ENCODE measurements at places on chromosomes 11 and 22.

- DNase-seq: no peak
Observed at GRCh38 chr11:35919244-35919643, 24.6 kb upstream of the LDLRAD3 start.

- no peak for DNase-seq
Observed at GRCh38 chr11:10537600-10537999, 3.4 kb downstream of the RNF141 start.

- no peak for DNase-seq
Observed at GRCh38 chr11:64436000-64436399, 77.0 kb downstream of the RPS6KA4 start.

DNA sequence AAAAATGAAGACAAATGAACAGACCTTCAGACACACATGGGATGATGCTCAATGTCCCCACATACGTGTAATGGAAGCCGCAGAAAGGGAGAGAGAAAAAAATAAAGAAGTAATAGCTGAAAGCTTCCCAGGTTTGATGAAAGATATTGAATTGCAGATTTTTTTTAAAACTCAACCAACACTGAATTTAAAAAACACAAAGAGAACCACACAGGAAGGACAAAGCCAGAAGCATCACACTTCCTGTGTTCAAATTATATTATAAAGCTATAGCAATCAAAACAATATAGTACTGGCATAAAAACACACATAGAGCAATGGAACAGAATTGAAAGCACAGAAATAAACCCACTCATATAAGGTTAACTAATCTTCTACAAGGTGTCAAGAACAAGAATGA is 26.5 kb downstream of the TMEM45B start:
- no peak for DNase-seq

- DNase-seq: no peak
Observed at GRCh38 chr22:48251629-48252028, 1489.2 kb downstream of the TBC1D22A start.

GRCh38 chr11:102268985-102269470 is 48.3 kb upstream of the BIRC3 start:
- DNase-seq: no peak

GRCh38 chr11:72303179-72303578 is 59.2 kb upstream of the PHOX2A start:
- no peak for DNase-seq
